NB4 (cell line): ENCODE measurements at places on chromosomes 2 and 18.

DNA sequence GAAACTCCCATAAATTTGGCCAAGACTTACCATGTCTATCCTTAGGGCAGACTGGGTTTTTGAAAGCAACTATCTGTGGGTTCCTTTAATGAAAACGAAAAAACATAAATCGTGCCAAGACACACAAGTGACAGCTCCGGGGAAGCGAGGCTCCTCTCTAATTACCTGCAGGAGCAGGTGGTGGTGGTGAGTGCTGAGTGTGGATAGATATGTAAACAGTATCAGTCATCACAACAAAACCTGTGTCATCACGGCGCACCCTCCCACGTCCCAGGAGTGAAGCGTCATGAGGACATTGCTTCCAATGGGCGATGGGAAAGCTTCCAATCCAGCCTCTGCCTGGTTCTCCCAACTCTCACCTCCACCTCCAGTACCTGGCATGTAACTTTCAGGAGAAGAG, 31.3 kb downstream of the ACKR3 start:
- DNase-seq: no peak

DNA sequence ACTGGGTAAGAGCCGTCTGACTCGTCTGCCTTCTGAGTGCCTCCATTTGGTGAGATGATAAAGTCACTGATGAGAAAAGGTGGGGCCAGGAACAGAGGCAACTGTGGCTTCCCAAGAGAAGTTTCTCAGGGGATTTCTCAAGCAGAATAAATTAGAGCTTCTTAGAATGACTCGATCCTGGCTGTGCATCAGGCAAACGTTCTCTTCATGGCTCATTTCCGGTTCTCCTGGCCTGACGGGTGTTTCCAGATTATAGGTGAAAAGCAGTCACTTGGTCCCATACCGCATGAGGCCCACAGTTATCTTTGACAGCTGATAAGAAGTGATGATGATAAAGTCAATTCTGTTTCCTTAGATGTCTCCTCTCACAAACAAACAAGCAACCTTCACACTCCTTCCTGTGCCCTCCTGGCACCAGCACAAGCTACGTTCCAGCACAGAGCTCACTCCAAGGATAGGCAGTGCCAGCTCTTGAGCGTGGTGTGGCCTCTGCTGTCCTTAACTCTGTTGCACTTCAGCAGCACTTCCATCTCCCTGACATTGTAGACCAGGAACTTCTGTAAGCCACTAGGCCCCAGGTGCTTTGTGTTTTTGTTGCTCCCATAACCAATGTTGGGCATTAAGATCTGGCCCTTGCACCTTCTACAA, 37.8 kb upstream of the KCNF1 start:
- DNase-seq: no peak

DNA sequence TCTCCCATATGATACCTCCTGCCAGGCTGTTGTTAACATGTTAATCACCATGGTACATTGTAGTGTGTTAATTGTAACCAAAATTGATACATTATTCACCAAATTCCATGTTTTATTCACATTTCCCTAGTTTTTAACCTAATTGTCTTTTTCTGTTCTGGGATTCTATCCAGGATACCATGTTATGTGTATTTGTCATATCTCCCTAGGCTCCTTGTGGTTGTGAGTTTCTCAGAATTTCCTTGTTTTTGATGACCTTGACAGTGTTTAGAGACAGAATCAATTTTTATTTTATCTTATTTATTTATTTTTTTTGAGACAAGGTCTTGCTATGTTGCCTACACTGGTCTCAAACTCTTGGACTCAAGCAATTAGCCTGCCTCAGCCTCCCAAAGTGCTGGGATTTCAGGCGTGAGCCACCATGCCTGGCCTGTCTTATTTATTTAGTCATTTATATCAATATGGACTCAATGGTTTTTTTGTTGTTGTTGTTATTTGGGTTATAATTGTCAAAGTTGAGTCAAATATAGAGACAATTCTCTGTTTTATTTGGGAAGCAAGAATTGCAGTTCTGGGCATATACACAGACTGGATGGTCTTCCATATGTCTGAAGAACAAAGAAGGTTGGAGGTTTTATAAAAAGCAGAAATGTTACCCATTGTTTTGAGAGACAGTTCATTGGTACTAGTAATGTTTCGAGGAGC, 42.6 kb downstream of the INPP4A start:
- no peak for DNase-seq

- peak; percentile 62 for DNase-seq
Measured at GRCh38 chr2:171210864-171211431, 50.3 kb upstream of the TLK1 start.

GRCh38 chr2:58925676-58926081, 684.6 kb upstream of the FANCL start:
- no peak for DNase-seq

DNA sequence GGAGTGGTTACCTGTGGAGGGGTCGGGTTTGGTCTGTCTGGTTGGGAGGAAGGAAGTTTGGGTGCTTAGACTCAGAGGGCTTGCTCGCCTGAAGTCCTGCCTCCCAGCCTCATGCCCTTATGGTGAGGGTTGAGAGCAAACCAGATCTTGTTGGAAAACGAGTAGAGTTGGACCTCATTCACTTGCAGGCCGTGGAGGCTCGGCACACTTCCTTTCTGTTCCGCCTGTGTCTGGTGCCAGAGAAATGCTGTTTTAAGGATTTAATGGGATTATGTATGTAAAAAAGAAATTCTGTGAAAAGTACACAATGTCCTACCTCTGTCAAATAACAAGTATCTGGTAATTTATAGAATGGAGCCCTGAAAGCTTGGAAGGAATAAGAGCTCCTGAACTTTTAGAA, 29.6 kb downstream of the GATA6 start:
- DNase-seq: no peak

DNA sequence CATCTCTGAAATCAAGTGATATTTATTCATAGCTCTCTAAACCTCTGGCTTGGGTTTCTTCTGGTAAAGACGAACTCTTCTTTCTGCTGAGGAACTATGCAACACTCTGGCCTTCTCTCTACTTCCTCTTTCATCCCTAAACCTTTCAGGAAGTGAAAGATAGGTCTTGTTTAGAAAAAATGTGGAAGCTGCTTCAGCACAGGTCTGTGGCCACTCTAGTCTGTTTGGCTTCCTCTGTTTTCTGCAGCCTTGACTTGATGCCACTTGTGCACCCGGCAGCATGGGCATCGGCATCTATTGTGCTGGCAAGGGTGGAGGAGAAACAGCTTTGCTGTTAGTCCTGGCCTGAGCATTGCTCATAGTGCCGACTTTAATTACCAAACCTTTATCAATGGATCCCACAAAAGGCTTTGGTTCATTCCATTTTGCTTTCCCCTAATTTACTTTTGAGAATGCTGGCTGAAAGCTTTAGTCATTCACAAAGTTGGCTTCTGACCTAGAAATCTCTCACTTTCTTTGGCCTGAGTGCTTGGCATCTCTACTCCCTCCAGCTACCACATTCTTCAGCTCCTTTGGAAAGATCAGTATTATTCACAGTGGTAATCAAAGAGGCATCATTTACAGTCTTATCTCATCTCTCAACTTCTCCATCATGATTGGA, 32.0 kb upstream of the GPR39 start:
- peak; percentile 76 for DNase-seq

GRCh38 chr18:69291044-69291443, 109.6 kb upstream of the DOK6 start:
- DNase-seq: no peak

DNA sequence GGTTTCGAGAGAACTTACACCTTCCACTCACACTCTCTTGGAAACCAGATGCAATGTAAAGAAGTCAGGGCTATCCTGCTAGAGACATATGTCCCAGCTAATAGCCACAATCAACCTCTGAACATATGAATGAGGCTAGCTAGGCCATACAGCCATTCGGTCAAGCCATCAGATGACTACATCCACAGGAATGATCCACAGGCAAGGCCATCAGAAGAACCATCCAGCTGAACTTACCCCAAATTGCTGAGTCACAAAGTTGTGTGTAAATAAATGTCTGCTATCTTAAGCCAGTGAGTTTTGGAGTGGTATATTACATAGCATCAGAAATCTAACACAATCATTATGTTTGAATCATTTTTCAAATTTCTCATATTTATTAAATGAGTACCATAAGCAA, 5.2 kb upstream of the SPAST start:
- DNase-seq: no peak

DNA sequence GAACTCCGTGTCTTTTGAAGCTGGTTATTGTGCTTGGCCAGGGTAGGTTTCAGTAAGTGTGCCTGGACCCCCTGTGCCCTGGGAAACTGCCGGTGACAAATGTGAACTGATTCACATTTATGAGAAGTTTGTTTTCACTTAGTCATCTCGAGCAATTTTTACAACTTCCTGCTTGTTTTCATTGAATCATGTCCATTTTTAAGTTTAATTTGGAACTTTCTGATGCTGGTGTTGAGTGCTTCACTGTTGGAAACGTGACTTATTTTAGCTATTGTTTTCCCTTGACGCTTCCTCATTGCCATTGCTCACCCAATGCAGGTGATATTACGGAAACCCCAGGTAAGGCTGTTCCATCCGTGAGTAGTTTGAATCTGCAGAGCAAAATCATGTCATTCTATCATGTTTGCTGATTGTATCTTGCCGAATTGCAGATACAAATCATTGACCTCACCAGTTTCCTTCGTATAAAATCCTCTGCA, 97.2 kb downstream of the RTN4 start:
- peak; percentile 45 for DNase-seq

DNA sequence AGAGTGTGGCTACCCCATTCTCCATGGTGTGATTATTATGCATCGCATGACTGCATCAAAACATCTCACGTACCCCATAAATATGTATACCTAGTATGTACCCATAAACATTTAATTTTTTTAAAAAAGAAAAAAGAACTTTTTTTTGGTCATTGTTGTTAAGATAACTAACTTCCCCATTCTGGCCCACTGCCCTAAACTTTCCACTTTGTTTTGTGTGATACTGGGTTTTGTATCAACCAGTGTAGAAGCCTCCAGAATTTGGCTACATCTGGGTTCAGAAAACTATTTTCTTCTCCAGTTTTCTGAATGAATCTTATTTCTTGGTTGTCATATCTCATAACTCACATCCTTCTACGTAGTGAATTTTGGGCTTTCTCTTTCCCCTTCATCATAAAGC, 62.3 kb upstream of the NABP1 start:
- DNase-seq: no peak

- peak; percentile 45 for DNase-seq
Measured at GRCh38 chr18:51028201-51028805, 1.7 kb upstream of the SMAD4 start.

DNA sequence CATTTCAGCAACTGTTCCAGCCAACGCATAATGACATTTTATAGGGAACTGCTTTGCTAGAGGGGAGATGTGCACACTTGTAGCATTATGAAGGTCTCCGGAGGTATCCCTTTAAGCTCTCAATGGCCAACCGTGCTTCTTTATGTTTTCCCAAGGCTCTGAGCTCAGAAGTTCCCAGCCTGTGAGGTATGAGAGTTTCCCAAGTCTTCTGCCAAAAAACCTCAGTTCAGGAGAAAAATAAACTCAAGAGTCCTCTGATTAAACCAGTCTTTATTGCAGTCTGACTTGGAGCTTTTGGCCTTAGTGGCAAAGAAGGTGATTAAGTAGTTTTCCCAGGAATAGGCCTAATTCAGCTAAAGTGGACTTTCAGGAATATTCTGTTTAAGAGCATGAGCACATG, 35.4 kb upstream of the ZNF532 start:
- DNase-seq: no peak

GRCh38 chr18:11008505-11008904, 140.9 kb downstream of the PIEZO2 start:
- DNase-seq: no peak

DNA sequence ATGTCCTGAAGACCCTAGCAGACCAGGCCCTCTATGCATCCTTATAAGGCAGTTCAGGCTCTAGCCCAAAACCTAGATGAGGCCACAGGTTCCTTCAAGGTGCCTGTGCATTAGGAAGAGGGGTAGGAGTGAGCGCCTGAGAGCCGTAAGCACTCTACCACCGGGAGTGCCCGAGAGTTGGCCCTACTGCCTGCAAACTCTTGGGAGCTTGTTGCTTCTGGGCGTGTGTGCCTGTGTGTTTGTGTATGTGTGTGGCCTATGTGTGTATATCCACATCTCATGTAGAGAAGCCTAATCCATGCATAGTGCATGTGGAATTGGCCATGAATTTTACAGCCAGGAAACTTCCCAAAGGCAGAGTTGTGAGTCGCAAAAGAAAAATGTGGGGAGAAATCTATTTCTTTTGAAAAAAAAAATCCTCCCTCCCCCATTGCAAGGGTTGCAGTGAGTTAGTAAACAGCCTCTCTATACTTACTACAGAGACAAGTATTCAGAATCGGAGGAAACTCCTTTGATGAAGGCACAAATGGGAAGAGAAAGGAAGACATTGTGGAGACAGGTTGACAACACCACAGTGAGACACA, 96.8 kb downstream of the ADD2 start:
- no peak for DNase-seq

DNA sequence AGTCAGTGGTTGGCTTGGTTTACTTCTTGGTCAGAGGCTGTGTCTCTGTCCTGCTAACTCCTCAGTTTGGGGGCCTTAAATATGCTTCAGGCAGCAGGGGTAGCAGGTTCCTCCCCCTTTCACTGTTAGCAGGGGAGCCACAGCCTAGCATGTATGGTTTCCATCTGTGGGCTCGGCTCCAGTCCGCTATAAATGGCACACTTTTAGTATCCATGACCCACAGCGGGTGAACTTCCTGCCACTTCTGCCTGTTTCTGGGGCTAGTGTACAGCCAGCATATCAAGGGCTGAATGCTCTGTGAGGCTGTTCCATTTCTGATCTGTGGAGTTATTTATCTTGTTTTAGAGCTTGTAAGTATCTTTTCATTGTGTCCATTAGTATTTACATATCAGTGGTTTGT, 58.3 kb downstream of the MRPL33 start:
- peak; percentile 74 for DNase-seq

DNA sequence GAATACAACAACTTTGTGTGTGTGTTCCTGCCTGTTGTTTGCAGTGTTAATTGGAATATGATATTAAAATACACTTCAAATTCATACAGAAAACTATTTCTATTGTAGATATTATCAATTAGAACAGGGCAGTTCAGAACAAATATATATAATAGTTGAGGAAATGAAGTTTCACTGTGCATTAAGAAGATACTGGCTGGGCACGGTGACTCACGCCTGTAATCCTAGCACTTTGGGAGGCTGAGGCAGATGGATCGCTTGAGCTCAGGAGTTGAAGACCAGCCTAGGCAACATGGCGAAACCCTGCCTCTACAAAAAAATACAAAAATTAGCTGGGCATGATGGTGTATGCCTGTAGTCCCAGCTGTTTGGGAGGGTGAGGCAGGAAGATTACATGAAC, 79.3 kb downstream of the ASAP2 start:
- DNase-seq: no peak

GRCh38 chr2:241617431-241618154, 19.4 kb downstream of the THAP4 start:
- DNase-seq: no peak

DNA sequence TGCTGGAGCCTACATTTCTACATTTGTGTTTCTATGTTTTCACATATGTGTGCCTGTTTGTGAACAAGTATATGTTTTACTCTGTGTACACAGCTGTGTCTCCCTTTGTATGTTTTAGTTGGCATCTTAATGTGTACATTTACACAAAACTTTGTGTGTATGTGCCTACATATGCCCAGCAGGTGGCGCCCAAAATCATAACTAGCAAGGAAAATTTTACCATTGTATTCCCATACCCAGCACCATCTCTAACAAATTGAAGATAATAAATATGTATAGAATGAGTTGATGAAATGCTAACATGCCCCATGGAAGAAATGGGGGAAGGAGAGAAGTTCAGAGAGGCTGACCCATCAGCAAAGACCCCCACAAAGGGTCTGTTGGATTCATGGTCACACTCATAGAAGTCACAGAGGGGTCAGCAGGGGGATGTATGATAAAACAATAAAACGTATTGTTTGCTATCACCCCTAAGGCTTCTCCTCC, 48.1 kb downstream of the PKDCC start:
- peak; percentile 80 for DNase-seq
